EL (cell line): ENCODE measurements at places on chromosomes 16 and 17.

- DNase-seq, result no peak
Measured at GRCh38 chr17:77228241-77228752, 87.5 kb downstream of the SEC14L1 start.

- peak; percentile 97 for DNase-seq
Measured at GRCh38 chr17:8857919-8858318, 9.6 kb downstream of the PIK3R6 start.

GRCh38 chr17:17051380-17051779, 9.1 kb downstream of the MPRIP start:
- no peak for DNase-seq

GRCh38 chr17:45783593-45784292, 377 bp upstream of the CRHR1 start:
- no peak for DNase-seq

DNA sequence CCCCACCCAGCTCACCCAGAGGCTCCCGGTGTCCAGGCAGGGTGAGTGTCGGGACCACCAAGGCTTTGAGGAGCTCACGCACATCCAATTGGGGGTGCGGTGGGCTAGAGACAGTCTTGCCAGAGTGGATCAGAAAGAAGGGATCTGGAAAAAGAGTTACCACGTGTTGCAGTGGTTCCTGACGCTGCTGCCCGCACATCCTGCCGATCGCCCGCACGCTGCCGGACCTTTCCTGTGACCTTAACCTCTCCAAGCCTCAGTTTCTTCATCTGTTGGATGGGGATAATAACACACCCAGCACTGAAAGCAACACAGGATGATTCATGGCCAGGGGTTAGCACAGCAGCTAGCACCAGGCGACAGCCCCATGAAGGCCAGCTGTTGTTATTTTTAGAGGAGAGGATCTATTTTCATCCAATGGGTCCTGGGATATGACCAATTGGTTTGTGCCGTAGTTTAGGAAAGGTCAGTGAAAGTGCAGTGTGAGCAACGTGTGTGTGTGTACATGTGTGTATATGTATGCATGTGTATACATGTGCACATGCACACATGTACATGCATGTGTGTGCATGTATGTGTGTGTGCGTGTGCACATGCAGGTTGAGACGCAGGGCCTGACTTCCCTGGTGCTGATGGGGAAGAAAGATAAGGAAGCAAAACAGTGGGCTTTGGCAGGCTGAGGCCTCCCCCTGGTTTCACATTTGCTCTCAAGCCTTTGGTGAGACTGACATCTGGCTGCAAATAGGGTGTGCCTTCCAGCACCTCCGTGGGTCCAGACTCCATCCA, 2.5 kb downstream of the ITGAX start:
- DNase-seq, result no peak

DNA sequence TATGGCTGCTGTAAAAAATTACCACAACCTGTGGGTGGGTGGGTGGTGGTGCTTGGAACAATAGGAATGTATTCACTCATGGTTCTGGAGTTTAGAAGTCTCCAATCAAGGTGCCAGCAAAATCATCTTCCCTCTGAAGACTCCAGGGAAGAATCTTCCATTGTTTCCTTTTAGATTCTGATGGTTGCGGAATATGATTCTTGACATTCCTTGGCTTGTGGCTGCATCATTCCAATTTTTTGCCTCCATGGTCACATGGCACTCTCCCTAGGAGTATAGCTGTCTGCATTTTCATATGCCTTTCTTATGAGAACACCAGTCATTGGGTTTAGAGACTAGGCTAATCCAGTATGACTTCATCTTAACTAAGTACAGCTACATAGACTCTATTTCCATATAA, 401.0 kb downstream of the HS3ST3B1 start:
- no peak for DNase-seq

- peak; percentile 20 for DNase-seq
Measured at GRCh38 chr17:55285340-55286301, 20.9 kb downstream of the HLF start.

DNA sequence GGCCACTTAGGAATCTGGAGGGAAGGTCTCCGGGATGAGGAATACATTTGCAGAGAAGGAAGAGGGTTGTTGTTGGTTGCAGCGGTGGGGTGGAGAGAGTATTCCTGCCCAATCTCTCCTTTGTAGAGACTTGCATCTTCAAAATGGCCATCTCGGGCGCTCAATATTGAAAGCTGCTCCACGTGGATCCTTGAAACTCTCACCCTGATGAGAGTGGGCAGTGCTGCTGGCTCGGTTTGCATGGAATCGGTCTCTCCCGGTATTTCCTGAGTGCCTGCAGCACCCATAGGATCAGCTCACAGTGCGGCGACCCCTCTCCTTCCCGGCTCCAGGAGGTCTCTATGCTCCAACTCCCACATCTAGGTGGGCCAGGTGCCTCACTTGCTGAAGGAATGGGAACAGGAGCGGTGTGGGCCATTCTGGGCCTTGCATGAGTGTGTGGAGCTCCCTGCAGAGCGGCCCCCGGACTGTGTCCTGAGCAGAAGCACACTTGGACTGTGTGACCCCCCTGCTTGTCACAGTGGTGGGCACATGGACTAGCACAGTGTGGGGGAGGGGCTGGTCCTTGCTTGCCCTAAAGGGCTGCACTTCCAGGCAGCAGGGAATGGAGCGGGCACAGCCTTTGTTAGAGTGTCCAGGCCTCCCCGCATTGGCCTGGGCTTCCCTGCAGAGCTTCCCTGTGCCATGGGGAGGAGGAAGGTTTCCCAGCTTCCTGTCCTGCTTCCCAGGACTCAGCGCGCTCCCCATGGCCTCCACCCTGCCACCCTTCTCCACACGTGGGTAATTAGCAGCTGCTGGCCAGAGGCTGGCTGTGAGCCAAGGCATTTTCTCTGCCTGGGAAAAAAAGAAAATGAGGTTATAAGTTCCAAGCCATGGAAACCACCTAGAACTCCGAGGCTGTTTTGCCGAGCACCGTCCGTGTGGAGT, 139.3 kb downstream of the IRF8 start:
- DNase-seq, result no peak

DNA sequence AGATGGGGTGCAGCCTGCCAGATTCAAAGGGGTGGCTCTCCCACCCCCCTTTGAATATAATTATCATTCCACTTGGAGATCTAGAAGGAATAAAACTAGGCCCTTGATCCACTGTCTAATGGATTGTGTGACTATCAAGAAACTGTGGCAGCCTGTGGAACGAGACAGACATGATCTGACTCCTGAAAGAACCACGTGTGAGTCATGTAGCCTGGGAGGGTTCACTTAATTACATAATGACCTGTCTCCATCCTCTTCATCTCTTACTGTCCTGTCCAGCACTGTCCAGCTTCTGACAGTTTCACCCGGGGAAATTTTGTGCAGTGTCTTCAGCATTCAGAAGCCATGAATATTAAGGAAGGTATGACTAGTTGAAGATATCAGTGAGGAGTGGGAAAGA, 43.3 kb upstream of the CDH13 start:
- peak; percentile 14 for DNase-seq

GRCh38 chr17:76987486-76988093, 119.4 kb downstream of the MGAT5B start:
- DNase-seq, result no peak

DNA sequence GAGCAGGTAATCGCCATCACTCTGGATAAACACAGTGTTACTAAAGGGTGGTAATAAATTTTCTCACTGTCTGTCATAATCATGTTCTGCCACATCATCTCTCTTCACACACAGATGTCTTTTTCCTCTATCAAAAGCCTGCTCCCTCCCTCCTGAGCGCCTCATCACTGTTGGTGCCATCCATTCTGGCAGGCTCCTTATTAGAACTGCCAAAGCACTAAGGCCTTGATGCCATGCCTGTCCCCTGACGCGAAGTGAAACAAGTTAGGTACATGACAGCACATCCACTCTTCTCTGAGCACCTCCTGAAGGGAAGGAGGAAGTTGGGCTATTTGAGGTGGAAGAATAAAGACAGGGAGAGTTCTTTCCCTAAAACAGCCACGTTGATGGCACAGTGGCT, 38.2 kb upstream of the AXIN2 start:
- no peak for DNase-seq

GRCh38 chr17:39238311-39238972, 12.7 kb upstream of the STAC2 start:
- peak; percentile 72 for DNase-seq

GRCh38 chr16:12519986-12520385, 283.7 kb downstream of the CPPED1 start:
- DNase-seq, result no peak

DNA sequence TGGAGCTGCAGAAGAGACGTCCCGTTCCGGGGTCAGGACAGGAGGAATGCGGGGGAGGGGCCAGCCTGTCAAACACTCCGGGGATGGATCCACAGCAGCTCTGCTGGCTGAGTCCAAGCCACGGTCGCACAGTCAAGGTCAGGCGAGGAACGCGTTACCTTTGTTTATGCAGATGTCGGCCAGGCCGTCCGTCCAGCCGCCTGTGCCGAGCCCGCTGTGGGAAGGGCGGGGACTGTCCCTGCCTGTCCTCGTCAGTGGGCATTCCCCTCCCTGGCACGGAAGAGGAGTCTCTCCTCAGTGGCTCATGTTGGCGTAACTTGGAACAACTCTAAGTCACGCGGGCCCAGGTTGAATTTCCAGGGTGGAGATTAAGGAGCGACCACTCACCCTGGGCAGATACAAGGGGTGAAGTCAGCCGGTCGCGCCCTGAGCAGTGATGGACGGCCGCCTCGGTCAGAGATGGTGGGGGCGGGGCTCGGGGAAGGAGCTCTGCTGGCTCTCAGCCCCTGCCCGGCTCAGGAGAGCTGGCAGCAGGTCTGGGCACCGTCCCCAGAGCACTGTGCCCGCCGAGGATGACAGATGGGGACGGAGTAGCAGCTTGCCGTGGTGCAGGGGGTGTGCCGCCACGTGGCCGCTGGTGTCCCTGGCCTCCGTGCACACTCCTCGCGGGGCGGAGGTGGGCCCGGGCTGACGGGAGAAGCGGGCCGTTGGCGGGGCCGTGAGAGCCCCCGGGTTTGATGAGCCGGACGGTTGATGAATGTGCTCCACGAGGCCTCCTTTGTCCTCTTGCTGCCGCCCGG, 7.3 kb downstream of the CACNA1H start:
- no peak for DNase-seq

GRCh38 chr17:67557052-67557845, 160.5 kb upstream of the NOL11 start:
- no peak for DNase-seq

DNA sequence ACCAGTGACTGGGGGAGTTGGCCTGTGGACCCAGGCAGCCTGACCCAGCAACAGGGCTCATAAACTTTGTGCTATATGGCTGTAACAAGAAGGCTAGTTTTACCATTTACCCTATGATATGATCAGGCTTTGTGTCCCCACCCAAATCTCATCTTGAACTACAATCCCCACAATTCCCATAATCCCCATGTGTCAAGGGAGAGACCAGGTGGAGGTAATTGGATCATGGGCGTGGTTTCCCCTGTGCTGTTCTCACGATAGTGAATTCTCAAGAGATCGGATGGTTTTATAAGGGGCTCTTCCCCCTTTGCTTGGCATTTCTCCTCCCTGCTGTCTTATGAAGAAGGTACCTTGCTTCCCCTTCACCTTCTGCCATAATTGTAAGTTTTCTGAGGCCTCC, 111.2 kb upstream of the NLRP1 start:
- DNase-seq, result no peak

- no peak for DNase-seq
Measured at GRCh38 chr16:72126429-72126765, 32.8 kb downstream of the DHX38 start.

GRCh38 chr17:73205459-73205961, 12.7 kb downstream of the COG1 start:
- DNase-seq, result no peak

GRCh38 chr16:26930786-26931581, 135.7 kb upstream of the C16orf82 start:
- no peak for DNase-seq

GRCh38 chr16:11634312-11634711, 33.9 kb upstream of the SNN start:
- no peak for DNase-seq
